ENCODE measurements at places on chromosomes 2 and 18.

- no peak for DNase-seq
These were observed 10.6 kb downstream of the LYPD6B start for GRCh38 chr2:149049142-149049541.

DNA sequence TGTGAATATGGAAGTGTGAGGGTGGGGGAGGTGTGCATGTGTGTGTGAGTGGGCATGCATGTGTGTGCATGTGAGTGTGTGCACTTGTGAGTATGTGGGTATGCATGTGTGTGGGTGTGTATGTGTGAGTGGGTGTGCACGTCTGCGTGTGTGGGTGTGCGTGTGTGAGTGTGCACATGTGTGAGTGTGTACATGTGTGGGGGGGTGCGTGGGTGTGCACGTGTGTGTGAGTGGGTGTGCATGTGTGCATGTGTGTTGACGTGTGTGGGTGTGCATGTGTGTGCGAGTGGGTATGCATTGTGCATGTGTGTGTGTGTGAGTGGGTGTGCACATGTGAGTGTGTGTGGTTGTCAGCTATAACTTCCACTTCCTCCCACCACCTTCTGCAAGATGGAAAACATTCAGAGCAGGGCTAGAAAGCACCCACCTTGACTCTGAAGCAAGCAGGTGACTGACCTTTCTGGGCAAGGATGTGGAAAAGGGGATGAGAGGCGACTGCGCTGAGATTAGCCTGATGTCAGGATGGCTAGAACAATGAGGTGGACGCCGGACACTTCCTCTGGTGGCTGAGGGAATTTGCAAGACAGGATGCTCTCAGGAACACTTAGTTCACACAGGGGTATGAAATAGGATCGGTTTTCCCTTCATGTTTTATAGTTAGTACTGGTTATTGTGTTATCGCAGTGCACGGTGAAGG is 103.6 kb downstream of the ACKR3 start:
- DNase-seq: no peak

DNA sequence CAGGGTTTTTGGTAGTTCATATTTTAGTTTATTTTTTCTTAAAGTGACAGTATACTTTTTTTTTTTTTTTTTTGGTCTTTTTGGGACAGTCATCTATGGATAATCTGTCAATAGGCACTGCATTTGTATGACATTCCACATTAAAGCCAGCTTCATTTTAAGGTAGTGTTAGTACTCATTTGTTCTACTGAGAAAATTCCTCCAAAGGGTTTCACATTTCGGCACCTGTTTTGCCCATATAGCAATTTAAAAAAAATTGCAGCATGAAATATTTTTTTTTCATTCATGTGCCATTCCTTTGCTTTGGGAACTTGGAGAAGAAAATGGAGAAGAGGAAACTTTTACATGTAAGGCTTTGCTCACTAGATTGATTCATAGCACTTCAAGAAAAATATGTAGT is 276.3 kb upstream of the TCF4 start:
- no peak for DNase-seq

- DNase-seq: peak; percentile 21
These were observed 706 bp downstream of the LAMA1 start for GRCh38 chr18:7116792-7117389.

DNA sequence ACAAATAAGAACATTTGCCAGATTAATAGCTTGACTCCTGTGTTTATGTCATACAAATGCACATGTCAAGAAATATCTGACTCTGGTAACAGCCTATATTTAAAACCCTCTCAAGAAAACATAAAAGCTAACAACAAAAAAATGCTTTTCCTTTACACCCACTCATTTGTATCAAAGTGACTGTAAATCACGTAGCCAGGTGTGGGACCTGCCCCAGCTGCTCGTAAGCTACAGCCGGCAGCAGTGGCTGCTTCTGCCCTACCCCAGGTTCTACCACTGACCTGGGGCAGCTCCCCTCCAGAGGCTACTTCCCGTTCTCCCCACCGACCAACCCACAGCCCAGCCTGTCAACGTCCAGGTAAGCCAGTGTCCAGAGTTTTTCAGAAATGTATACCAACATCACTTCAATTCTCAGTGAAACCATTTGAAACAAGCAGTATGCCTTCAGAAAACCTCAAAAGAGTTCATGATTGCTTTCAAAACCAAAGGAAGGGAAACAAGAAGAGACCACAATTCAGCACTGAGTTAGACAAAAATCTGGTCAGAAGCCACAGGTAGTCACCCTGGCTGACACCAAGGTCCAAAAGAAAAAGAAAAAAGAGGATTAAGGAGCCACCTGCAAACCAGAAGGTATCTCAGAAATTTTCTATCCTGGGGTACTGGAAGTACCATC is 40.4 kb downstream of the KIDINS220 start:
- no peak for DNase-seq

GRCh38 chr2:177344316-177344715 is 48.3 kb upstream of the AGPS start:
- DNase-seq: no peak

GRCh38 chr2:236501026-236501425 is 68.6 kb upstream of the ACKR3 start:
- no peak for DNase-seq

DNA sequence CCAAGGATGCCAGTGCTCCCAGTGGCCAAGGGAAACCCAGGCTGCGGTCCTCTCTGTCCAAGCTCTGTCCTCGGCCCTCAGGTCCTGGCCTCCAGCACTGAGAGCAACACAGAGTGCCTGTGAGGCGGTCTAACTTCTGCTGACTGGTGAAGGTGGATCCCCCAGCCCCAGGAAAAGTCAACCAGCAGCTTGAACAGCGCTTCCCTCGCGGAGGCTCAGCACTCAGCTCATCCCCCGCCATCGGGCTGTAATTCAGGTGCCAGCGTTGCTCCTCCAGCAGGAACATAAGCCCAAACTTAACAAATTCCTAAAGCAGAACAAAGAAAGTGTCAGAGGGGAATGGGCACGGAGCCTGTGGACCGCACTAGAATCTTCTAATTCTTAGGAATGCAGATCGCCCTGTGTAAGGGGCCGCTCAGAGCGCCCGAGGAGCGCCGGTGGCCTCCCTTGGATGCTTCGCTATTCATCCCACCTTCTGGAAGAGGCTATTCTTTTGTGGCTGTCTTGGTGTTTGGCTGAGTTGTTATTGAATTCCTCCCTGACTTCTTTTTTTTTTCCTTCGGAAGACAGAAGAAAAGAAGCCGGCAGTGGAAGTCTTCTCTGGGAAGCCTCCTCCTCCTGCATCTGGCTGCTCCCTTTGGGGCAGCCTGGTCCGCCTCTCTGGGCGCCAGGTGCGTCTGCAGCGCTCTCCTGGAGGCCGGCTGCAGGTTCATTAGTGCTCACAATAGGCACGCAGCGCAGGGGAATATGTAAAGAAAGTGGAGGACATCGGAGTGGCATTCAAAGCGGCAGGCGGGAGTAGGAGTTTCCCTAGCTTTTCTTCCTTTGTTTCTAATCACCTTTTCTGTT is 905.6 kb downstream of the TSN start:
- DNase-seq: no peak

DNA sequence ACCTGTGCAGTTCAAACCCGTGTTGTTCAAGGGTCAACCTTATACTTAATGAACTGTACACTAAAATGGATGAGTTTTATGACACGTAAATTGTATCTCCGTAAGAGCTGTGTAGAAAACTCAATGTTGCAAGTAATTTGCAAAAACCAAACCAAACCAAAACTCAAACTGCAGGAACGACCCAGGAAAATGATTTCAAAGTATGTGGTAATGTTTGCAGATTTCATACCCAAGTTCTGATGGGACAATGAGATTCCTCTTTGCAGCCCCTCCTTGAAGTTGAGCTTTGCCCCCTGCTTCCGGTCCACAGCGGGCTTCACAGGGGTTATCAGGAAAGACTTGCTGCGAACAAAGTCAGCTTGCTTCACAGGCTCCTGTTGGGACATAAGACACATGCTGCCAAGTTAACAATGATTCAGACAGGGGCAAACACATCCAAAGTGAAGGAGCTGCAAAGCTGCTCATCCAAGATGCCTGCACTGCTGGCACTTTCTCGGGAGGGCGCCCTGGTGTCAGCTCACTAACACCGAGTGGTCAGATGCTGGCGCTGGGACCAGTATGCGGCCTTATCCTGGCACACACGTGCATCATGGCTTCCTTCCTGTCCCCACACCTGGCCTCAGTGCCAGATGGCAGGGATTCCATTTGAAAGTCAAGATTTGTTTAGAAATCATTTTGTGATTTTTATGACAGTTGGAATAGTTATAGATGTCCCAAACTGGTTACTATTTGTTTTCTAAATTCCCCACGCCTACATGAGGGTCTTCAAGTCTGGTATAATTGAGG is 65.2 kb upstream of the MGAT4A start:
- DNase-seq: no peak

Data from AG08396 (cell line).